ENCODE measurements at places on chromosomes 2 and 18. TPM values are rescaled to one million over a fixed set of nuclear protein-coding genes. Genes with fewer than 3 reads are reported as not detected.

The IL37 gene
- total RNA-seq: not detected

The AMER3 gene
- total RNA-seq: not detected

The CYP27A1 gene
- total RNA-seq: 3.7 TPM

The FAM228B gene
- total RNA-seq: 12.3 TPM

The EHD3 gene
- total RNA-seq: 12.0 TPM

The KCNE4 gene
- total RNA-seq: 14.1 TPM

The MC5R gene
- not detected for total RNA-seq

The RMC1 gene
- 20.0 TPM for total RNA-seq

The C2orf78 gene
- total RNA-seq: not detected

The KIF3C gene
- 11.2 TPM for total RNA-seq

The CHMP1B gene
- 29.2 TPM for total RNA-seq

The SERPINB12 gene
- total RNA-seq: 0.12 TPM

The SH3BP4 gene
- total RNA-seq: 32.6 TPM

The CHRND gene
- total RNA-seq: 0.26 TPM

The MRO gene
- 0.82 TPM for total RNA-seq

The LRRC30 gene
- not detected for total RNA-seq

The AQP12A gene
- total RNA-seq: not detected

The MGAT4A gene
- total RNA-seq: 0.68 TPM

The CCDC85A gene
- 0.43 TPM for total RNA-seq

The POTEC gene
- not detected for total RNA-seq

The SCN2A gene
- total RNA-seq: 0.77 TPM

The SFTPB gene
- not detected for total RNA-seq

The PCARE gene
- not detected for total RNA-seq

The C1QL2 gene
- total RNA-seq: not detected

The KCNIP3 gene
- 22.5 TPM for total RNA-seq

The LRRTM1 gene
- 0.23 TPM for total RNA-seq

The CCDC150 gene
- total RNA-seq: 0.09 TPM

The GAREM2 gene
- 2.8 TPM for total RNA-seq

The TBR1 gene
- total RNA-seq: not detected

The MC4R gene
- total RNA-seq: not detected

The NT5DC4 gene
- total RNA-seq: not detected

The LRP1B gene
- 0.12 TPM for total RNA-seq

The BOK gene
- total RNA-seq: 79.9 TPM

The CMPK2 gene
- under 0.01 TPM for total RNA-seq

The TGOLN2 gene
- total RNA-seq: 67.5 TPM

The SIX3 gene
- total RNA-seq: not detected

The EGR4 gene
- not detected for total RNA-seq

The GRHL1 gene
- not detected for total RNA-seq

The CAPN14 gene
- not detected for total RNA-seq

The SIGLEC15 gene
- not detected for total RNA-seq

The RGPD5 gene
- 9.1 TPM for total RNA-seq

The PDE11A gene
- total RNA-seq: not detected

The RNF138 gene
- 21.1 TPM for total RNA-seq

The KIF1A gene
- under 0.01 TPM for total RNA-seq

The MAL gene
- not detected for total RNA-seq

The TLX2 gene
- not detected for total RNA-seq

The CFC1 gene
- not detected for total RNA-seq

The NEB gene
- 0.12 TPM for total RNA-seq

The GALNT13 gene
- total RNA-seq: 0.09 TPM

The SFT2D3 gene
- 7.8 TPM for total RNA-seq

The TUBB8B gene
- total RNA-seq: not detected

The CENPA gene
- total RNA-seq: 0.23 TPM

All from pericardium fibroblast (primary cell).